ENCODE measurements at places on chromosomes 3 and 15.

GRCh38 chr15:44738340-44738984 lies 2.1 kb downstream of the TRIM69 start:
- peak; percentile 47 for DNase-seq

DNA sequence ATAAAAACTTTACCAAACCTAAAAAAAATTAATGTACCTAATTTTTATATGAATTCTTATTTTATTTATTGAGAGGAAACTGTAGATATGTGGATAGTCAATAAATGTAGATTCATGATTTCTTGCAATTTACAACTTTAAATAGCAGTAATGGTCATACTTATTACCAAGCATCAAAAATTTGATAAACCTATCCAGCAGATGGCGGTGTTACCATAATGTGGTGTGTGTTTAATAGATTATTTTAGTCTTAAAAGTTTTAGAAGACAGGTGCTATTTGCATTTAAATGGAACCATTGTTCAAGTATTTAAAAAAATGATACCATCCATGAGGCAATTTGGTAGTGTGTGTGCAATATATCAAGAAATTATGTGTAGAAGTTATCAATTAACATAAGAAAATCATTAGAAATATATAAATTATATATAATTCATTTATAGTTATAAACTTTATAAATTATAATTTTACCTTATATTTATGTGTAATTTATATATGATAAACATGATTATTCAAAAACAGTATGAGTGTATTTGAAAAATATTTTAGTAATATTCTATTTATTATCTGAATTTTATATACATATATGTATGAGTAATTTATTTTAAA lies 176.0 kb upstream of the BCHE start:
- DNase-seq: peak; percentile 20

DNA sequence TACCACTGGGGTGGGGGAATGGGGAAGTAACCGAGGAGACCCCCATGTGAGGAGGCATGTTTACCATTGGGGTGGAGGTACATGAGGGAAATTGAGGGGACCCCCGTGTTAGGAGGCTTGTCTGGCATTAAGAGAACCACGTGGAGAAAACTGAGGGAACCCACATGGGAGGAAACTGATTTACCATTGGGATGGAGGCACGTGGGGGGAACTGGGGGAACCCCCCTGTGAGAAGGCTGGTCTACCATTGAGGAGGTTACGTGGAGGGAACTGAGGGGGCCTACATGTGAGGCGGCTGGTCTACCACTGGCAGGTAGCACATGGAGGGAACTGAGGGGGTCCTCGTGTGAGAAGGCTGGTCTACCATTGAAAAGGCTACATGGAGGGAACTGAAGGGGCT lies 159.4 kb downstream of the FBLN2 start:
- DNase-seq: no peak

DNA sequence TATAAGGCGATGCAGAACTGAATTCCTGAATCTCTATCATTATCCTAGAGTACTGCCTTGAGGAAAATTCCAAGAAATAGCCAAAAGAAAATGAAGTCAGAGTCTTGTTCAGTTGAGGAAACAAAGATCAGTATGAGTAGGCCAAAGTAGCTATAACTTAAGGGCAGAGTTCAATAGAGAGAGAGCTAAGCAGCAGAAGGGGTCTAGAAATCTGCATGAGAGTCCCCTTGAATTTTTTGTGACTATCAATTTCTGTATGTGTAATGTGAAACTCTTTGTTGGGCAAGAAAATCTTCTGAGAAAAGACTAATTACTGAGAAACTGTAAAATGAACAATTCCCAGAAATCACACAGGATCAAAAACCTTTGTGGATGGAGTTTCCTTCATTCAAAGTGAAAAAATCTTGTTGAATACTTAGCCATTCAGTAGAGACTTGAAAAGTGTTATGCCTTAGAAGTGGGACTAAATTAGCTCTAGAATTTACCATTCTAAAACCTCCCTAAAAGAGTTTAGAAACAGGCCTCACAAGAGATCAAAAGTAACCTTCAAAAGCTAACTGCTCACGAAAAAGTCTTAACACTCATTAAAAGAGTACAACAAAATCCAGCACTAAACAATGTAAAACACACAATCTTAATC lies 43.1 kb upstream of the FNDC3B start:
- DNase-seq: no peak

GRCh38 chr3:137477614-137478013 lies 286.5 kb upstream of the SOX14 start:
- no peak for DNase-seq

GRCh38 chr15:41734079-41734478 lies 40.2 kb upstream of the MAPKBP1 start:
- DNase-seq: no peak

GRCh38 chr3:185874119-185874518 lies 49.3 kb upstream of the IGF2BP2 start:
- DNase-seq: no peak

- no peak for DNase-seq
Observed at GRCh38 chr15:40275523-40275922, 7.3 kb downstream of the ANKRD63 start.

DNA sequence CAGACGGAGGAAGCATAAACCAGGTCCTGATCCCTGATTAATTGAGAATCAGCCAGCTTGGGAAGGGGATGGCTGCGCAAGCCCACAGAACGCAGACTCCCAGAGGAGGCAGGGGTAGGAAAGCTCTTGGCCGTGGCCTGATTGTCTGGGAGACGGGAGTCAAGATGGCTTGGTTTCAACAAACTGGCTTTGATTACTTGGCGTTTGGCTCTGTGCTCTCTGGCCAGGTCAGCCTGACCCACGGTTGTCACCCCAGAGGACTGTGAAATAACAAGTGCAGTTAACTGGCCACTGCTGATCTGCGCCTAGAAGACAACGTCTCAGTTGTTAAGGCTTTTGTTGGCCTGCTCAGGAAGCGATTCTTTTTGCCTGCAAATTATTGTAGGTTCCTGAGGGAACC lies 387.0 kb upstream of the PROK2 start:
- DNase-seq: no peak

DNA sequence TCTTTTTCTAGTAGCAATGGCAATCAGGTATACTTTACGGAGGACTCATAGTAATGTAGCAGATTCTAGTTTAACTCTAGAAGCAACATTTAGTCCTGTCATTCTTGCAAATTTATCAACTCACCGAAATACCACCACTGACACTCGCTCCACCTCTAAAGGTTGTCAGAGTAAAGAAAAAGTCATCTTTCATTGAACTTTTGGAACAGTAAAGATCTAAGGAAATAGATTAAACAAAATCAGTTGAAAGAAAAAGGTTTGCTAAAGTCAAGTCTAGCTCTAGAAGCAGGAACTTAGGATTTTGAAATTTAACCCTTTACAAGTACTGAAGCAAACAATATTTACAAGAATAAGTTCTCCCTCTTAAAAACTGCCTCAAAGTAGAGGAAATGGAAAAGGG lies 8.7 kb downstream of the ATP8B4 start:
- DNase-seq: no peak

- no peak for DNase-seq
Observed at GRCh38 chr15:40787344-40787841, 17.6 kb downstream of the C15orf62 start.

DNA sequence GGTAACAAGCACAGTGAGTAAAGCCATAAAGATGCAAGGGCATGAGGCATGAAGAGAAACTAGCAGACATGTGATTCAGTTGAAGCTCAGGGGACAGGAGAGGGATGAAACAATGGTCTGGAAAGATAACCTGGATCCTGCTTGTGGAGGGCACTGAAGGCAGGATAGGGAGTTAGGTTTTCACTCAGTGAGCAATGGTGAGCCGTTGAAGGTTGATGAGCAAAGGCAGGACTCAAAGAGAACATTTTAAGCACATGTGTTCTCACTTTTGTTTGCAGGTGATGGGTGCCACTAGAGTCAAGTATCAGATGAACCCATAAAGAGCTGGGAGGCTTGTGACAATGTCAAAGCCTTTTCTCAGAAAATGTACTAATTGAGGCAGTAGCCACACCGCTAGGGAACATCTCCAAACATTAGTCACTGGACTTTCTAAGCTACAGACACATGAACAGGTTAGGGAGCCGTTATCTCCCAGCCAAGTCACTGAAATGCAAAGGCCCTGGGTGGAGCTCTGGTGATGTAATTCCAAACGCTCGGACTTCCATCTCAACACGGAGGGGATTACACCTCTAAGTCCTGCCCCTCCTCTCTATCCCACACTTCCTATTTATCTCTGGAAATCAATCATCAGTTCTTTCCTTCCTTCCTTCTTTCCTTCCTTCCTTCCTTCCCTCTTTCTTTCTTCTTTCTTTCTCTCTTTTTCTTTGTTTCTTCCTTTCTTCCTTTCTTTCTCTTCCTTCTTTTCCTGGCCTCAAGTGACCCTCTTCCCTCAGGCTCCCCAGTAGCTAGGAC lies 22.7 kb downstream of the KLHL6 start:
- DNase-seq: no peak

- DNase-seq: peak; percentile 62
Observed at GRCh38 chr15:88400591-88401250, 66.5 kb downstream of the MRPL46 start.

DNA sequence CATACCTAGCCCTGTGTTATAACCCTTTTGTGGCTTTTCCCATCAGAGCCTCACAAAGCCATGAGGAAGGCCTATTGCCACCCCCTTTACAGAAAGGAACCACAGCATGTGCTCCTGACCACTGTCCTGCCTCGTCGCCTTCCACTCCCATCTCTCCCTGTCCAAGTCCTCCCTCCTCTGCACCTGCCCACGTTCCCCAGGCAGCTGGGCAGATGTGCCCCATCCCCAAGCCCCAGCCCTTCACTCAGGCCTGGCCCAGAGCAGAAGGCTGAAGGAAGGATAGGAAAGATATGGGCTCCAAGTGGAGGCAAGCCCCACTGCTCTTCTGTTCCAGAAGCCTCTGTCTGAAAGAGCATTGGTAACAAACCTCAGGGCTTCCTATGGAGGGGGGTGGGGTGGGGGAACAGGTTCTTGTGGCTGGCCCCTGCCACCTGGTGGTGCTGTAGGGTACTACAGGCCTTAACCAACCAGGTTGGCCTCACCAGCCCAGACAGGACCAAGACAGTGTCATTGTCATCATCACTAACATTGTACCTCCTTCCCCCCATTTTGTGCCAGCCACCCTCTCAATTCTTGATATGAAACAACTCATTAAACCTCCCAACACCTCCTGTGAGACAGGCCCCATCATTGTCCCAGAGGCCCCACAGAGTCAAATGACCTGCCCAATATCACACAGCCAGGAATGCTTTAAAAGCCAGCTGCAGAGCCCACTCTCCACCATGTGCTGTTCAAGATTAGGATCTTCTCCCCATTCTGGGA lies 10.0 kb downstream of the POC1A start:
- peak; percentile 90 for DNase-seq

DNA sequence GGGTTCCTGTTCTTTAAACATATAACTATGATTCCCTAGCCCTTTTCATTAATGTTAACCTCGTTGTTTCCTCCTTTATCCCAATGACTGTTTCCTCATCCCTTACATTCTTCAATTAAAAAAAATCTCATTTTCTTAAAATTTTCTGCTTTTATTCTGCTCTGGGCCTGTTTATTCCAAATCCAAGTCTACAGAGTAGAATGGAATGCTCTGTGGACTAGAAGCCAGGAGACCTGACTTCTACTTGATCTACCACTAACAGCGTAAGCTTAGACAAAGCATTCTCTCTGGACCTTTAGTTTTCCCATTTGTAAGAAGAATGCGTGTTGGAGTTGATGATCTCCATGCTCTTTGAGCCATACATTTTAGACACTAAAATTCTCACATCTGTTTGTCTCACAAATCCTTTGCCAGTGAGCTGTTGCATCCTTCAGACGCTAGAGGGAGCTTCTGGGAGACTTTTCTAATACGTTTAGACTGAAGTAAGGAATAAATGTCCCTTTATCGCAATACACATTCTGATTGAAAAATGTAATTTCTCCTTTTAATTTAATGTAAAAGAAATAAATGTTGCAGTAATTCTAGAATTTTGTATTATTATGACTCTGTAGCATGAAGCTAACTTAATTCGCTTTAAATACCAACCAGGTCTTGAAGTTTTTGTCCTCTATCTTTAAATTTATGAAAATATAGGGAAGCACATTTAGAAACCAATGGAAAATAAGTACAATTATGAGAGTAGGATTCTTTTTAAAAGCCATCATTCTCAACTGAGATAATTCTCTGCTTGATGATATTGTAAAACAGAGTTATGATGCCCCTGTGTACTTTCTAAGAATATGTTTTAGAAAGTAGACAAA lies 21.7 kb upstream of the GMNC start:
- DNase-seq: peak; percentile 53

DNA sequence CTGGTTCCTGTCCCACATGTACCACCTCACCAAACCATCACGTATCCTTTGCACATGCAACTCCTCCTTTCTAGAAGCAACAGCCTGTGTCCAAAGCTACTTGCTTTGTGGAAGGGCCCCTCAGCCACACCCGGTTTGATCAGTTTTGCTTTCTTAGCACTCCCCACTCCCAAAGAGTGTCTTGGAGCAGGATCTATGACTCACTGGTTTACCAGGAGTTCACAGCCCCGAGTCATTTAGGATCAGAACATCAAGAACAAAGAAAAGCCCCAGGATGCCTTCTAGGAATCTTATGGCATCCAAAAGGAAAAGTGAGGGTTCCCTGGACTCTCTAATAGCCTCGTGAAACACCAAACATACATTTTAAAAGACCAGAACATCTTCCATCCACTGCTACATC lies 50.7 kb upstream of the IGF1R start:
- no peak for DNase-seq

DNA sequence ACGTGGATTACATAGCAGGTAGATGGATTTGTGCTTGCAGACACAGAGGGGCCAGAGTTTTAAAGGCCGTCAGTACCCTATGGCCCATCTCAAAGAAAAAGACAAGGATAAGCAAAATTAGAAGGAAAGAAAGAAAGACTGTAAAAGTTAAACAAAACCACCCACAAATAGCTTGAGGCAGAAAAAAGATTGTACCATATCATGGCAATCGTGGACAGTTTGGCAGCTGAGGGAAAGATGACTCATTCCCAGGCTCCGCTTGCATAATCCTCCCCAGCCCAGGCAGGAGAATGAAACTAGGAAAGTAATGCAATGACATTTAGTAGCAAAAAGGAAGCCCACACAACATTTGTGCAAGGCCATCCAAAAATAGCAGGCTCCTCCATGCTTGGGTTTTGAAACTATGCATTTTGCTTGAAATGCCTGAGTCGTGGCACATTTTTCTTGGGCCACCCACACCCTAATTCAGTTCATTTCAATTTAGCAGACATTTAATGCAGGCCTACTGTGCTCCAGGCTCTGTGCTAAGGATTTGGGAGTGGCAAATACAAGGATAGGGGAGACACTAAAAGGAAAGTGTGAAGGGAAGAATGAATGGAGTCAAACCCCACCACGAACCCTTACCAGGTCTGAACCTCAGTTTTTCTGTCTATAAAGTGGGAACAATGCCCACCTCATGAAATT lies 40.9 kb upstream of the SMAD3 start:
- no peak for DNase-seq

All from D341Med (cell line).